Erythroblast (primary cell): ENCODE measurements at places on chromosomes 2 and 18.
A peak's percentile ranks its signal among the peaks of the same experiment; 100 is the strongest.

- DNase-seq = peak; percentile 51
Observed at GRCh38 chr2:222561817-222562645, 93.9 kb downstream of the FARSB start.

DNA sequence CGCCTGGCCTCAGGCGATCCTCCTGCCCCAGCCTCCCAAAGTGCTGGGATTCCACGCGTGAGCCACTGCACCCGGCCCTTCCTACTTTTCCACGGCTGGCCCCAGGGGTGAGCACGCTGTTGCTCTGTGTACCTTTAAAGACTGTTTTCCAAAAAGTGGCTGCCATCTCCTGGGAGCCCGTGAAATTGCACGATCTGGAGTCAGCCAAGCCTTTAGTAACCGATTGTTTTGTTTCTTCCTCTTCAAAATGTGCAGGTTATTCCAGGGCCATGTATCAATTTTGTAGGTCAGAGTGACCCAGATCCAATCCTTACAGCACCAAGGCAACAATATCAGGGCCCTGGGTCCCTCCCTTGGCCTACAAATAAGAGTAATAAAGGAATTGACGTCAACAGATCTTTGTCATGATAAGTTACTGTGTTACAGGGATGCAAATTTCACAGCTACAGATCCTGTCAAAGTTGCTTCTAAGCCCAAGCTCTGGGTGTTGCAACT lies 135.6 kb upstream of the ZNF236 start:
- DNase-seq = peak; percentile 23

GRCh38 chr2:54967759-54968365 lies 82.4 kb downstream of the RTN4 start:
- no peak for DNase-seq

- DNase-seq = no peak
Observed at GRCh38 chr2:7868836-7869235, 813.0 kb upstream of the ID2 start.

- DNase-seq = peak; percentile 22
Observed at GRCh38 chr2:25964891-25965290, 17.4 kb downstream of the KIF3C start.

- DNase-seq = no peak
Observed at GRCh38 chr2:150459281-150459680, 28.2 kb downstream of the RND3 start.

DNA sequence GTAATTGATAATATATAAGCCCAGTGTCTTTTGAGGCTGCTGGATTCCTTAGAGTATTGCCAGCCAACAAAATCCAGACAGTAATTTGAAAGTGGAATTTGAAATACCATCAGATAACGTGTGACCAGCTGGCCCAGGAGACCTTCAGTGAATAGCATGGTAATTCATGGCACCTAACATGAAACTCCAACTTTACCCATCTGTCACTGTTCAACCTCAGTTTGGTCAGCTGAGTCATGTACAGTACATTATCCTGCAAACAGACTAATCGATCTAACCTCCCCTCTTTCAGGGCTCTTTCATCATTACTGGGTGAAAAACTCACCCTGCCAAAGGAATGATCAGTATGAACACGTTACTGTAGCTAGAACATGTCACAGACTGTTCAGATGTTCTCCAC lies 230.6 kb downstream of the DOK6 start:
- DNase-seq = no peak

- DNase-seq = no peak
Observed at GRCh38 chr2:197847651-197848401, 43.4 kb downstream of the PLCL1 start.
